ENCODE measurements at places on chromosomes 5 and 9. TPM values are rescaled to one million over a fixed set of nuclear protein-coding genes. Genes with fewer than 3 reads are reported as not detected.

Gene PHF24
- total RNA-seq, result 0.93 TPM

Gene UNC13B
- total RNA-seq, result 27.3 TPM

DNA sequence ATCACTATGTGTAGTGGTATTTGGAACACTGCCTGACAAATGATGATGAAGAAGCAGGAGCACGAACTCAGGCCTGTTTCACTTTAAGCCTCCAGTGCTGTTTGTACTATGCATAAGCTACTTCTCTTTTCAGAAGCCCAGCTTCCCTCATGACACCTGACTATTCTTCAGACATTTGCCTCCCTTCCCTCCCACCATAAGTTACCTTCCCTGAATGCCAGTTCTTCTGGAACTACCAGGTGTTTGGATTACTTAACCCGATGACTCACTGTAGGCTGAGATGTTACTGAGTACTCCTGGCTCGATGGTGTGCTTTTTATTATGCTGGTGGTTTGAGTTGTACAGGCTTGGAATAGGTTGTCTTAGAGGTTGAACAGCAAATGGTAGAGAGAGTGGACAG is 180.0 kb downstream of the SPATA31D1 start:
- DNase-seq, result no peak

Gene ZMAT2
- 34.9 TPM for total RNA-seq

GRCh38 chr9:38249587-38250210 is 142.8 kb upstream of the ALDH1B1 start:
- DNase-seq, result no peak

Gene ADAMTS12
- 7.1 TPM for total RNA-seq

GRCh38 chr9:76580188-76580587 is 121.2 kb downstream of the GCNT1 start:
- DNase-seq, result no peak

Gene SOX30
- total RNA-seq, result 0.29 TPM

Gene EIF4E1B
- not detected for total RNA-seq

- DNase-seq, result no peak
Observed at GRCh38 chr9:3906437-3907213, 380.8 kb upstream of the RFX3 start.

DNA sequence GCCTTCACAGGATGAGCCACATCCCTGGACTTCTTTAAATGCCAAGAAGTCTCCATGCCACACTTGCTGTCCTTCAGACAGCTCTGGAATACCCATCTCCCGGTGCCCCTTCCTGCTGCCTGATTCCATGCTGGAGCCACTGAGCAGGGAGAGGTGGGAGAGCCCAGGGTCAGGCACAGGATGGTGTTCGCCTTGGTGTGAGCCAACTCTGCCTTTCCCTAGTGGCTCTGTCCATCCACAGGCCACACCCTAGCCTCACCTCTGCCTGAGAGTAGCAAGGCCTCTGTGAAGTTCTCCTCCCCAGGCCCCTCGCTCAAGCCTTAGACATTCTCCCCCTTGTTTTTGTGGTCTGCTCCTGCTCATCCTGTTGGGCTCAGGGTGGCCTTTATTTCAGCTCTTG is 54.2 kb upstream of the ANGPTL2 start:
- peak; percentile 28 for DNase-seq

DNA sequence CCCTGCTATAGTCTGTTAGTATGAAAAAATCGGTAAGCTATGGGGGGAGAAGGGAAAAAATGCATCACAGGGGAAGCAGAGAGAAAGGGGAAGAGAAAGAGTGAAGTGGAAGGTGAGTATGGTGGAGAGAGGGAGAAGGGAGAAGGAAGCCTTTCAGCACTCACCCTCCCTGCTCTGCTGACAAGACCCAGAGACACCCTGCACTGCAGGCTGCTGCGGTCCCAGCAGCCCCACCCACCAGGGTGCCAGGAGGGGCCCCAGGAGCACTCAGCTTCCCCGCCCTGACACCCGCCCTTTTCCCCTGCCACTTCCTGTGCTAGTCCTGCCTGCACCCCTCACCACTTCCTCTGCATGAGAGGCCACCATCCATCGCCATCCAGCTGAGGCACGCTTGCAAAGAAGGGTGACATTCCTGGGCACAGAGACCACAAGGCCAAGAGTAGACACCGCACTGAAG is 12.7 kb downstream of the STK10 start:
- peak; percentile 89 for DNase-seq

Gene OTULINL
- 6.8 TPM for total RNA-seq

Gene PLCXD3
- 24.4 TPM for total RNA-seq

- DNase-seq, result no peak
Observed at GRCh38 chr5:143001764-143002351, 231.7 kb downstream of the ARHGAP26 start.

DNA sequence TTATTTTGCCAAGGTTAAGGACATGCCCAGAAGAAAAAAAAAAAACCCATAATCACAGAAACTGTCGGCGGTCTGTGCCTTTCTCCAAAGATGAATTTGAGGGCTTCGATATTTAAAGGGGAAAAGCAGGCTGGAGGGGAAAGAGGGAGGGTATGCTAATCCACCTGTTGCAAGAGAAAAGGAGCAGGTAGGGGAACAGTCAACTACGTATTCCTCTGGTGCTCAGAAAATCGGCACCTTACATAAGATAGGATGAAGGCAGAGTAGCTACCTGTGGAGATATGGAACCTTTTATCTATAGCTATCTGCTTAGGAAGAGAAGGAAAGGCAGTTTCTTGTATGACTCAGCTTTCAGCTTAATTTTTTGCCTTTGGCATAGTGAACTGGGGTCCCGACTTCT is 77.7 kb downstream of the PTCD2 start:
- no peak for DNase-seq

DNA sequence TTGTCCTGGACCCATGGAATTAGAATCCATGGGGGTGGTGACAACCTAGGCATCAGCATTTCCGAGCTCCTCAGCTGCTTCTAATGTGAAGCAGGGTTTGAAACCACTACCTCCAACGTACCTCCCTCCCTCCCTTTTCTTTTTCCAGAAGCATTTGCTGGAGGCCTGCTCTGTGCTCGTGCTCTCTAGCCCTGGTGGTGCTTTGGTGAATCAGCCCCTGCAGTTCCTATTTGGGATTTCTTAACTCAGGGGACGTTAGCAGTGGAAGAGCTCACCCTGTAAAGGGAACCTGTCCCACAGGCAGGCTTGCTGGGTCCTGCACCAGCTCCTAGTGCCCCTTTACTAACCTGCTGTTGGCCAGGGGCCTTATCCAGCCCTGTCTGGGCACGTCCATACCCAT is 55.0 kb downstream of the NSG2 start:
- no peak for DNase-seq

- no peak for DNase-seq
Observed at GRCh38 chr5:139414581-139415130, 10.8 kb upstream of the SPATA24 start.

DNA sequence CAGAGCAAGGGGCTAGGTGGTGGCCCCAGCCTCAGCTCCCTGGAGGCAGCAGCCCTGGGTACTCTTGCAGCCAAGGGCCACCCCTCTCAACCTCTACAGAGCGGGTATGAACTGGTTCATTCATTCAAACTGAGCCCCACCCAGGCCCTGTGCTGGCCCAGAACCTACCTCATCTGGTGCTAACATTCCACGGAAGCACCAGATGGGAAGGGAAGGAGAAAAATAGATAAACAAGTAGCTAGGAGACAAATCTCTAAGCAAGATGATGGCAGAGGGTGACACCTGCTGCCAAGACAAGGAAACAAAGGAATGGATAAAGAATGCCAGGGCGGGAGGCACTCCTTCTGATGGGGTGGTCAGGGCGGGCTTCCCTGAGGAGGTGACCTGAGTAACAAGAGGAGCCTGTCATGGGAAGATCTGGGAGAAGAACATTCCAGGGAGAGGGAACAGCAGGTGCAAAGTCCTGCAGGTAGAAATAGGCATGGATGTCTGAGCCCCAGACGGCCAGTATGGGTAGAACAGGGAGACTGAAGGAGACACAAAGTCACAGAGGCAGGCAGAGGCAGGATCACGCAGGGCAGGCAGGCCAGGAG is 6.1 kb downstream of the ST6GALNAC4 start:
- DNase-seq, result no peak

- DNase-seq, result no peak
Observed at GRCh38 chr9:117722108-117722761, 18.0 kb downstream of the TLR4 start.

GRCh38 chr9:121286973-121287741 is 19.2 kb downstream of the GSN start:
- DNase-seq, result peak; percentile 94

Gene PRRX2
- total RNA-seq, result 22.9 TPM

GRCh38 chr9:31519424-31519823 is 865.0 kb upstream of the ACO1 start:
- no peak for DNase-seq

- DNase-seq, result no peak
Observed at GRCh38 chr5:14250748-14251701, 107.9 kb downstream of the TRIO start.

DNA sequence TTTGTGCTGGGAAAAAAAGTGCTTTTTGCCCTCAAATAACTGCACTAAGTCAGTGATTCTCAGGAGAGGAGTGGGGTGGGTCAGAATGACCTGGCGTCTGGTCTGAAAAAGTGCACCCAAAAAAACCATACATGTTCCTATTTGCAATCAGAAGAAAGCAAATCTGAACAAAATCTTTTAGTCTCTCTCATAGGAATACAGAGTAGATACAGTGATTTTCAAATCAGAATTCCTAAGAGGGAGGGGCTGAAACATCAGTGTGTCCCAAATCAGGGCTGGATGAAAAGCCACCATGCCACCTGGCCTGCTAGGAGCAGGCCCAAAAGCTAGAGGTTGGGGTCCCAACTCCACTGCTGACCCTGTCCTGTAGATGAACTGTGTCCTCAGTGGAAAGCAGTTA is 66.8 kb downstream of the RAPGEF1 start:
- no peak for DNase-seq

Gene C5orf34
- total RNA-seq, result 1.5 TPM

Measured in posterior vena cava (tissue), 2 donors.